AG04449 (cell line): ENCODE measurements at places on chromosomes 16 and 17.

DNA sequence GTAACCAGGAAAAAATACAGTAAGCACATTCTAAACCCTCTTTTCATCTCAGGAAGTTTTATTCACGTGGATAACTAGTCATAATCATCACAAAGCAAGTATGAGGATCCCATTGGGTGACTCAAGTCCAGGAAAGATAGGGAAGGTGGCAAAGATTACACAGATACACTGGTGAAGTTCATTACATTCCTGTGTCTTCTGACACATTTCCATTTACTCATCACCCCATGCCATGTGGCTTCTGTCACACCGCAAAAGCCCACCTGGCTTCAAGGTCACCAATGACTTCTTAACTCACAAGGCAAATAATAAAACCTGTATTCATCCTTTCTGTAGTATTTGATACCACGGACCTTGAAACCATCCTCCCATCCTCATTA, 17.0 kb downstream of the HS3ST3A1 start:
- no peak for DNase-seq

- DNase-seq: no peak
Observed at GRCh38 chr17:32928586-32929535, 908 bp downstream of the TMEM98 start.

DNA sequence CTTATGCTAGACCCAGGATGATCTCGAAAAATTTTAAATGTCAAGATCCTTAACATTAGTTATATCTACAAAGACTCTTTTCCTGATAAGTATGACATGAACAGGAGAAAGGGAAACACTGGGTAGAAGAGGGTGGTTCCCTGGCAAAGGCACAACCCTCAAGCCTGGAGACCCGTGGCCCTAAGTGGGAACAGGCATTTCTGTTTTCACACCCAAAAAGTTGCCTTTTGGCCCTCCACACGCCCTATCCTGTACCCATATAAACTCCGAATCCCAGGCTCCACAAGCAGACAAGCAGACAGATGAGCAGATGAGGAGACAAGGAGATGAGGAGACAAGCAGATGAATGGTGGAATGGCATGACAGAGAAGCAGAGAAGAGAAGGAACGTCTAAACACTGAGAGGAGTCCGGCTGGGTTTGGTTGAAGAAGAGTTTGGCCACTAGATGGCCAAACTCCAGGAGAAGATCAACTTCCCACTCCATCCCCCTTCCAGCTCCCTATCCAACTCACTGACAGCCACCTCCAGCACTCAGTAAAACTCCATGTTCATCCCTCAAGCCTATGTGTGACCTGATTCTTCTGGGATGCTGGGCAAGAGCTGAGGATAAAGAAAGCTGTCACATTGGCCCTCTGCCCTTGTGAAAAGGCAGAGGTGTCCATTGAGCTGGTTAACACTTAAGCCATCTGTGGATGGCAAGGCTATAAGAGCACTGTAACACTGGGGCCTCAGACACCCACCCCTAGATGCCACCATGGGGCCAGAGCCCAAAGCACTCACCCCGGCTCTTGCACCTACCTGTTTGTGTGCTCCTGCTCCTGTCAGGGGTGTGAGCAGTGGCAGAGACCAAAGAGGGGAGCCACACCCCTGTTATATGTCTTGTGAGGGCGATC, 139.6 kb upstream of the FAM20A start:
- DNase-seq: no peak

- DNase-seq: no peak
Observed at GRCh38 chr17:7588553-7589203, 1.2 kb downstream of the SOX15 start.

DNA sequence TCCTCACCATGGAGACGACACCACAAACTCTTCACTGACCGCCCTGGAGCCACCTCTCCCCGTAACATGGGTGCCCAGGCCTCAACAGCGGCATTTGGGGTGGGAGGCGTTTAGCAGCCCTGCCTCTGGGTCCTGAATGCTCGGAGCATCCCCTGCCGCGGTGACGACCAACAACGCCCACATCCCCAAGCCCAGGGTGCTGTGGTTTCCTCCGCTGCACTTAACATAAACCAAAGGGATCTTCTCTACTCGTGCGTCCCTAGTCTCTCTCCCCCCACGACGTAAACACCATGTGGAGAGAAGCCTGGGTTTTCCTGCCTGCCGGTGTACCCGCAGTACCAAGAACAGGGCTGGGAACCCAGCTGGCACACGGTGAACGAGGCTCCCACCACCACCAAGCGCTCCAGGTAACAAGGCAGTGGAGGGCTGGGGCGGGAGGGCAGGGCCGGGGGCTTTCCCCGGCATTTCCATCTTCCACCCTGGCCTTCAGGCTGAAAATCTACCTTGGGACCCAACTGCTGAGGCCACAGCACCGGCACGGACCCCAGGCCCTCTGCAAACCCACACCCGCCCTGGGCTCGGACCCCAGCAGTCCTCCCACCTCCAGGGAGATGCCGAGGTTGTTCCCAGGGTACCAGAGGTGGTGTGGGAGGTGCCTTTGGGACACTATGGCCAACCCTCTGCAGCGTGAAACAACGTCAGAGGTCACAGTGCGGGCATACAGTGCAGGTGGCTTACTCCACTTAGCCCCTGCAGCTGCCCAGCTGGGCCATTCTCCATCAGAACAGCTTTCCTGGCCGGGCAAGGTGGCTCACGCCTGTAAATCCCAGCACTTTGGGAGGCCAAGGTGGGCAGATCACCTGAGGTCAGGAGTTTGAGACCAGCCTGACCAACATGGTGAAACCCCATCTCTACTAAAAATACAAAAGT, 54.3 kb downstream of the TIMM22 start:
- no peak for DNase-seq

- DNase-seq: no peak
Observed at GRCh38 chr16:73323880-73324279, 276.0 kb upstream of the ZFHX3 start.

DNA sequence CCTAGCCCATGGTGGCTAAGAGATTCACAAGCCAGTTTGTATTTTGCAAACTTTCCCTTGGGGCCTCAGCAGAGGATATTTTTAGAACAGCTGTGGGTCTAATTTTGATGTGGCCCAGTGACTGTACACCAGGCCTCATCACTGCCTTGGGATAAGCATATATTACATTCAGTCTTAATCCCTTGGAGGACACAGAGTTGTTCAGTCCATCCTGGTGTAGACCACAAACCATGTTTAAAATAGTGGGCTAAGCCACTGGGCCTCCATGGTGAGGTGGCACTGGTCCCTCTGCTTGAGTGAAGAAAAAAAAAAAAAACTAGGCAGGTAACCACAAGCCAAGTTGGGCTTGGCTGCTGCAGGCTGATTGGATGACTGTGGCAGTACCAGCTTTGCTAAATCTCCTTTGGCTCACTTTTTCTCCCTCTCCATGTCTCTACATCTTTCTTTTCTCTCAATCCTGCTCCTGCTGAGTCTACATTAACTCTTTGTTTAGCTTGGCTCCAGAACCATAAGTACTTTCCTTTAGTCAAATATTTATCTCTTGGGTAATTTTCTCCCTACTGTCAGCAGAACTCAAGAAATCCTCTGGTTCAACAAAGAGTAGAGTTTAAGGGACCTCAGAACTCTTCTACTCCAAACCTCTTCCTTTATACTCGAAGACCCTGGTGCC, 120.0 kb upstream of the TBX2 start:
- DNase-seq: no peak
